ENCODE measurements at places on chromosomes 16 and 17. TPM values are rescaled to one million over a fixed set of nuclear protein-coding genes. Genes with fewer than 3 reads are reported as not detected.

GRCh38 chr16:28167730-28168129, 44.0 kb downstream of the XPO6 start:
- no peak for DNase-seq
- peak overlapping the region; percentile 32 for H3K27ac ChIP-seq
- H3K4me3 ChIP-seq, result peak overlapping the region; percentile 38

- no peaks in the 10 kb centered on the region for H3K27me3 ChIP-seq
- peaks cover 16% of the 10 kb centered on the region for H3K4me1 ChIP-seq
- no peak overlapping the region for H3K4me3 ChIP-seq
- no peak for DNase-seq
- H3K36me3 ChIP-seq, result peaks cover 23% of the 10 kb centered on the region
These were observed 102.7 kb downstream of the CA4 start for GRCh38 chr17:60252459-60252858.

Gene KRT40
- not detected for total RNA-seq

Gene TAC4
- not detected for total RNA-seq

DNA sequence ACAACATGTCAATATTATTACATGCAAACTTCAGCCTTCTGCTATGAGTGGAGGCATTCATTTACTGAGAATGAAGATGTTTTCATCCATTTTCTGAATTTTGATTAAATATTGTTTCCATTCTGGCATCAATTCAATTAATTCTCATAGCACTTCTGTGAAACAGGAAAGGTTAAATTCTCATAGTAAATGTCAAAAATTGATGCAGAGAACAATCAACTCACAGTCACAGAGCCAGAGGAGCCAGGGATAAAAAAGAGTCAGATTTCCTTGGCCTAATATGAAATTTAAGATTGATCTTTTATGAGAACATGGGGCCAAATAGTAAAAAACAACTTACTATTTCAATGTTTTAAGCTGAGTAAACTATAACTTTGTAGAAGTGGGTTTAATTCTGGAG, 183.8 kb upstream of the AXIN2 start:
- peaks cover 13% of the 10 kb centered on the region for H3K27me3 ChIP-seq
- H3K36me3 ChIP-seq, result no peaks in the 10 kb centered on the region
- no peak for DNase-seq
- no peak overlapping the region for H3K27ac ChIP-seq
- H3K4me1 ChIP-seq, result no peaks in the 10 kb centered on the region
- H3K4me3 ChIP-seq, result no peak overlapping the region

Gene HSD17B1
- total RNA-seq, result 0.71 TPM

All from natural killer cell treated with Interleukin-12 subunit alpha and Interleukin-12 subunit beta and Interleukin-15 and Interleukin-18, amount 100 ng/mL, for 72 hours (primary cell).